Activated naive CD8-positive, alpha-beta T cell treated with anti-CD3 and anti-CD28 coated beads for 36 hours (primary cell): ENCODE measurements at places on chromosomes 3 and 15.

GRCh38 chr15:59723687-59724346 is 34.7 kb upstream of the BNIP2 start:
- no peak for DNase-seq

- no peak for DNase-seq
Measured at GRCh38 chr3:71563827-71564226, 19.7 kb downstream of the FOXP1 start.

DNA sequence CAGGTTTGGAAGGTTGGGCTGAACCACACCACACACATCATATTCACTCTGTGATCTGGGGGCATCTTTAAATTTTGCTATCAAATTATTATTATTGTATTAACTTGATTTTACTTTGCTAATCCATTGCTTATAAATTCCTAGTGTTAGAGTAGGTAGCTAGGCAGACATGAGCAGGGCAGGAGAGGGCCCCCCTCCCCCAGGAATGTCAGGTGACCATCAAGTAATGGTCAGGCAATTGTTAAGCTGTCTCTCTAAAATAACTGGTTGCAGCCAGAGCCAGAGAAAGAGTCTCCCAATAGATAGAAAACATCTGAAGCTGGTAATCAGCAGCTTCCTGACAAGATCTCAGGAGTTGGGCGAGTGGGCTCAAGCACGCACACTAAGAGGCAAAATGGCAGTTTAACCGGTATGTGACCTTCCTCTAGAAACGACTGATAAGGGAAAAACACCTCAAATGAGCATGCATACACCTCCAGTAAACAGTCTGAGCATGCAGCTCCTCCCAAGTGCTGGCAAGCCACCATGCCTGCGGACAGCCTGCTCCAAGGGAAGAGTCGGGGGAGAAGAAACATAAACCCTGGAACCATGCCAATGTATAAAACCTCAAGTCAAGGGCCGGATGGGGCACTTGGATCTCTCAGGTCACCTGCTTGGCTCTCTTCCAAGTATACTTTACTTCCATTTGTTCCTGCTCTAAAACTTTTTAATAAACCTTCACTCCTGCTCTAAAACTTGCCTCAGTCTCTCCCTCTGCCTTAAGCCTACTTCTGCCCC is 3.1 kb upstream of the CXCR6 start:
- DNase-seq = no peak

DNA sequence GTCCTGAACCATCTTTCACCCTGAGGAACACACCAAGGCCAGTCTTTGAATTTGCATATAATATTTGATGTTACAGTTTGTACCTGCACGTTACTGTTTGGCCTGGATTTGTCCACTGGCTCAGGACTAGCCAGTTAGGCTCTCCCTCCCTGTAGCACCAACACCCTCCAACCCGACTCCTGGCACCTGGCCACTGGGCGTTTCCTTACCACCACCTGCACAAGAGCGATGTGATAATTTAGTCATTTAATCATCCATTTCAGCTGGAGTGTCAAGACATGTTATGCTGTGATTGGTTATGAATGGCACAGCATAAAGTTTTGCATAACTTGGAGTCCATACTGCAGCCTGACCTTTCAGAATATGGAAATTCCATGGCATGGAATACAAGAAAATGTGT is 242.4 kb downstream of the KCNMB2 start:
- no peak for DNase-seq

DNA sequence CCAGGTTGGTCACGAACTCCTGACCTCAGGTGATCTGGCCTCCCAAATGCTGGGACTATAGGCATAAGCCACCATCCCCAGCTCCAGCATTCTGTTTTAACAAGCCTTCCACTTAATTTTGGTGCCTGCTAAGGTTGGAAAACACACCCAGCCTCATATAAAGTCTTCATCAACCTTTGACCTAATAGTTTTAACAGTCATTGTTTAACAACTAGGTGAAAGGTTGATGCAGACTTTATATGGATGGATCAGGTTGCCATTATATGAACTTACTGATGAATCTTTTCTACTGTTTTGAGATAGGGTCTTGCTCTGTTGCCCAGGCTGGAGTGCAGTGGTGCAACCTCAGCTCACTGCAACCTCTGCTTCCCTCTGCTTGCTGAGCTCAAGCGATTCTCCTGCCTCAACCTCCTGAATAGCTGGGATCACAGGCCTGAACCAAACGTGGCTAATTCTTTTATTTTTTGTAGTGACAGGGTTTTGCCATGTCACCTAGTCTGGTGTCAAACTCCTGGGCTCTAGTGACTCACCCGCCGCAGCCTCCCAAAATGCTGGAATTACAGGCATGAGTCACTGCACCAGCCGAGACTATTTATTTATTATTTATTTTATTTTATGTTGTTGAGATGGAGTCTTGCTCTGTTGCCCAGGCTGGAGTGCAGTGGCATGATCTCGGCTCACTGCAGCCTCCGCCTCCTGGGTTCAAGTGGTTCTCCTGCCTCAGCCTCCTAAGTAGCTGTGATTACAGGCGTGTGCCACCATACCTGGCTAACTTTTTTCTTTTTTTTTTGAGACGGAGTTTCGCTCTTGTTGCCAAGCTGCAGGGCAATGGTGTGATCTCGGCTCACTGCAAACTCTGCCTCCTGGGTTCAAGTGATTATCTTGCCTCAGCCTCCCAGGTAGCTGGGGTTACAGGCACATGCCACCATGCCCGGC is 3.1 kb upstream of the RPAP1 start:
- DNase-seq = no peak
